ENCODE measurements at places on chromosomes 7 and 10.

DNA sequence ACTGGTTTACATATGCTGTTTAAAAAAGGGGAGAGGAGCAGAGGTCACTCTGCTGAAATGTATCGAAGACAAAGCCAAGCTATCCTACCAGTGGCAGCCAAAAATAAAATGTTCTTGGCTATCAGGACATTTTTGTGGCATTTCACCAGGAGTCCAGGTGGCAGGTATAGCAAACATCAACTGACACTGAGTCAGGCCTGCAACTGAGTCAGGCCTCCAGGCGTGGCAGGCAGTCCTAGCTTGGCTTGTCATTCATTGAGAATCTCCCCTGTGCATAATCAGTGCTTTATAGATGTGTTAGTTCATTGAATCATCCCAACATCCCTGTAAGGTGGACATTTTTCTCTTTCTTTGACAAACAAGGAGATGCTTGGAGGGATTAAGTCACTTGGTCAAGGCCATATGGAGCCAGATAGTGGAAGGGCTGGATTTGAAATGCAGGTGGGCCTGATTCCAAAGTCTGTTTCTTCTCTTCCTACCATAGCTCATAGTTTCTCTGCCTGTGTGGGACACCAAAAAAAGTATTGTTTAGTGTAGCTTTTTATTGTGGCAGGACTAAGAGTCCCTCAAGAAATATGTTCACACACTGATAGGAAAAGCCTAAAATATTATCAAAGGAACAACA is 4.3 kb downstream of the DYNC1I1 start:
- DNase-seq: no peak

- no peak for DNase-seq
These were observed 25.1 kb downstream of the PARD3 start for GRCh38 chr10:34789966-34790506.

GRCh38 chr10:31757831-31758230 is 170.8 kb downstream of the ARHGAP12 start:
- no peak for DNase-seq

DNA sequence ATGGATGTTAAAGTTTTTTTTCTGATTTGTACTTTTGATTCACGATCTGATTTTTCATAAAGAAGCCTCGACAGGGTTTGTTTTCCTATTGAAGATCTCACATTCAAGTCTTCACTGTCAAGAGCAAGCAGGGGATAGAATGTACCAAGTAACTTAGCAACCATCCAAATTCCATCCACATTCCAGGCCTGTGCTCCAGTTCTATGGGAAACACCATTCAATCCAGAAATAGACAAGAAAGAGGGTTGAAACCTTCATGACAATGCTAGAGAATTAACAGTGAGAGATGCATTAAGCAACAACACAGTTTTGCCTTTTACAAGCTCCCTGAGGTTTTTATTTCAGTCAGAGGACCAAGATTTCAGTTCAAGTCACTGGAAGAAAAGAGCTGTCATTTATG is 300.2 kb downstream of the NEBL start:
- no peak for DNase-seq

- no peak for DNase-seq
These were observed 111.3 kb upstream of the TNS3 start for GRCh38 chr7:47693216-47693615.

DNA sequence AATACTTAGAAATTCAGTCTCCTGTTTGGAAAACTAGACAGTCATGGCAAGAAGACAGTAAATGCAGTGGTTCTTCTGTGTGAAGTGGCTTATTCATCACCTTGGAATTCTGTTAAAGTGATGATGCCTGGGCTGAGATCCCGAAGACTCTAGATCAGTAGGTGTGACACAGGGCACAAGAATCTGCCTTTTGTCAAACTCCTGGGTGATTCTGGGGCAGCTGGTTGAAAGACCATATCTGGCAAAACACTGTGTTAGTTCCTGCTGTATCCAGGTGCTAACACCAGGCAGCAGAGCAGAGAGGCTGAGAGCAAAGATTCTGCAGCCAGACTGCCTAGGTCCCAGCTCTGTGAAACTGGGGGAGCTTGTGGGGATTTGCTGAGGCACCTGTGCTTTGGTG is 26.5 kb downstream of the MRC1 start:
- no peak for DNase-seq

GRCh38 chr10:126407831-126408230 is 19.6 kb upstream of the ADAM12 start:
- no peak for DNase-seq

- DNase-seq: no peak
These were observed 4.2 kb downstream of the PYROXD2 start for GRCh38 chr10:98410759-98411158.

GRCh38 chr7:41383596-41383995 is 319.3 kb downstream of the INHBA start:
- no peak for DNase-seq

- no peak for DNase-seq
These were observed 26.5 kb downstream of the BTRC start for GRCh38 chr10:101380353-101381017.

- no peak for DNase-seq
These were observed 23.9 kb upstream of the SMARCD3 start for GRCh38 chr7:151272405-151272804.

DNA sequence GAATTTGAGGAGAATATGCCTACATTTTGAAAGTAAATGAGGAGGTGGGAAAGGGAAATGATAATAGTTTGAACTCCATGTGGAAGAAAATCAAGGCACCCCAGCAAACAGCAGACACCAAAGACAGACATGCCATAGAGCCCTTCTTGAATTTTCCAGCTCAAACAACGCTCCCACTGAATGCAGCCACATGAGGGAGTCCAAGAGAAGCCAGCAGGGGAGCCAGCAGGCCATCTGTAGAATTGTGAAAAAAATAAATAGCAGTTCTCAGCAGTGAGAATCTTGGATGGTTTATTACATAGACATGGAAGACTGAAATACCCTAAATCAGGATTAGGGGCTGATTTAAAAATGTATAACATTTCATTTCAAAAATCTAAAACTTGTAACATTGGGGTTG is 1567.3 kb upstream of the LRRTM3 start:
- no peak for DNase-seq

GRCh38 chr7:106365252-106366005 is 80.6 kb upstream of the NAMPT start:
- DNase-seq: no peak

DNA sequence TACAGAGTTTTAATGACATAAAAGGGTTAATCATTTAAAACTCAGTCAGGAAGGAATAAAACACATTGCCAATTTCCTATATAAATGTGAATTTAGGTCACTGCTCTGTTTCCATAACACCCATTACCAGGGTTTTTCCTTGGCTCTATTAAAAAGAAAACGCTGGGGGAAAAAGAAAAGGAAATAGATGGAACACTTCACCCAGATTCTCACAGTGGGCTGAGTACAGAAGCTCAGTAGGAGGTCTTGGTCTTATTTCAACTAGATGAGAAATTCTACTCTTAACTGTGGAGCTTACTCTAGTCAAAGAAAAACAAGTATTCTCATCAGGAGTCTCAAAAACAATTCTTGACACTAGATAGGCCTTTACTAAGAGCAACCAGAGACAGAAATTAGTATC is 36.5 kb downstream of the GLUD1 start:
- no peak for DNase-seq

DNA sequence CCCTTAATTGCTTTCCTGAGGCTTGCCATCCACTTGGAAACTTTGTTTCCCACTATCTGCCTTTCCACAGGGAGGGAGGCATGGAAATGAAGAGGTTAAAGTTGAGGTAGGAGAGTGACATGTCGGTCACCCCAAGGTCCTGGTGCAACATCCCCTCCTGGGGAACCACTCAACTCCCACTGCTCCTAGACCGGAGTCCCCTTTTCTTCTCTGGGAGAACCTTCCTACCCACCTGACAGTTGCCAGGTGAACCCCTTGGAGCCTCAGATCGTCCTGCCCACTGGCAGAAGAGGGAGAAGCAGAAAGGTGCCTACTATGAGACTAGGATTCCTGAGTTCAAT is 21.7 kb downstream of the IMPDH1 start:
- no peak for DNase-seq

- DNase-seq: no peak
These were observed 27.5 kb downstream of the LRRC27 start for GRCh38 chr10:132359305-132360040.

DNA sequence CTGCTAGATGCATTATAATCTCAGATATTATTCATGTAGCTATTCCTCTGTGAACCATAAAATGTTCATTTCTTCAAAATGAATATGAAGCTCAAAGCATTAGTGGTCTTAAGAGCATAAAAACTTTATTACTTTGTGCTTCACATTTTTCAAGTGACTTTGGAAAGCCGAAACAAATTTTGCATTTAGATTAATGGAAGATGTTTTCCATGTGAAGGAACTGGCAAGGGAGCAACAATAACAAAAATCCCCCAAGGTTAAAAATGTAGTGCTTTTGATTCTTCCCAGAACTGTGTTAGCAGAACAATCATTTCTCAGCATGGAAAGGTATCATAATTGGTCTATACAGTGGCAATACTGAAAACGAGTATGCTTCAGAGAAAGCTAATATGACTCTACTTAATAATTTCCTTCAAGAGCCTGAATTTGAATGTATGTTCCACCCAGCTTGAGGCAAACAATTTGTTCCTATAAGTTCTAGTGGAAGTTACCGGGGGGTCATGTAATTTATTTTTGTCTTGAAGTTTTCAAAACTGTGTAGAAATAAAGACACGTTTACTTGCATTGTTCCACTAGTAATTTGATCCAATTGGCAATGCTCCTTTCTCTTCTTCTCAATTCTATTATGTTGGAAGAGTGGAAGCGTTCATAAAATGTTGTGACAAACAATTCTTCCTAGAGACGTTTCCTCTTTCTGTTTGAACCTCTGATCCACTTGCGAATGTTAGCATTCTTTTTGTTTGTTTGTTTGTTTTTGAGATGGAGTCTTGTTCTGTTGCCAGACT is 665.4 kb downstream of the AUTS2 start:
- DNase-seq: no peak

DNA sequence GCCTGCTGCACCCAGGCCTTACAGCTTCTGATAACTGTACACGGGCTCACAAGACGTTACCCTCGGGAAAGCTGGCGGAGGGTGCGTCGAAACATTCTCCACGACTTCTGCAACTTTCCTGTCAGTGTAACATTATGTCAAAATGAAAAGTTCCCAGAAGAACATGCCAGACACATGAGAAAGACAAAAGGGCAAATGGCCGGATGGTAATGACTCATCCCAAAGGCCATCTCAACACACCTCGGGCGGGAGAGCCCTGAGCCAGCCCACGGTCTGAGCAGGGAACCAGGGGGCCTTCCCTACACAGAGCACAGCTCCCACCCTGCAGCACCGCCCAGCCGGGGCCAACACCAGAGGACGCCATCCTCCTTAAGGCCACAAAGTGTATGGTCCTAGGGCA is 118.7 kb downstream of the MAD1L1 start:
- no peak for DNase-seq

GRCh38 chr10:58968389-58968755 is 208.1 kb upstream of the PHYHIPL start:
- no peak for DNase-seq

DNA sequence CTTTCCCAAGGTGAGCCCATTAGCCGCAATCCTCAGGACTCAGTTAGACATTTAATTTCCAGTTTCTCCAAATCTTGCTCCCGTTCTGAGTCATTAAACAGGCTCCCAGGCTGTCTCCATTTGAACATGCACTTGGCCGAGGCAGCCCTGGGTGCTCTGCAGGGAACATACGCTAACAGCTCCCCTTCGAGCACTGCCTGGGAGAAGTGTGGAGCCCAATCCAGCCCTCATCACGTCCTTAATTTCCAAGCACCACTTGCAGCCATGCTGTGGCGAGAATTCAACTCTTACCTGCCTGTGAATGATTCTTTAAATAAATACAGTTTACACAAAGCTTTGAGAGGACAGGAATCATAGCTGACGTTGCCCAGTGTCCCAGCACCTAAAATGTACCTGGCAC is 218.2 kb downstream of the CCSER2 start:
- DNase-seq: no peak

- no peak for DNase-seq
These were observed 1494.9 kb upstream of the LRRTM3 start for GRCh38 chr10:65430979-65431378.

DNA sequence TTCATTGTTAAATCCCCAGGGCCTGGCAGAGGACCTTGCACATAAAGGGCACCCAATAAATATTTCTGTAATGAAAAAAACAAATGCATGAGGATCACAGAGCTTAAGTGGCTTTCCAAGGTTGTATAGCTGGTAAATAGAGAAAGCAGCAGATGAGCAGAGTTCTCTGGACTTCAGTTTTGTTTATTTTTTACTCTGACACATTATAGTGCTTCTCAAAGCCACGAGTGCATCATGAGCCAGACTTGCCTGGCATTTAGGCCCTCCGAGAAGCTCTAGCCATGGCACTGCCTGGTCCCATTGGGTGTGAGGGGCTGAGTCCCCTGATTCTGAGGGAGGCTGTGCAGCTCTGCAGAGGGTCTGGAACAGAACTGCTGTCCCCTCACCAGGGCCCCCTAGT is 87.2 kb upstream of the ZNF32 start:
- DNase-seq: no peak

DNA sequence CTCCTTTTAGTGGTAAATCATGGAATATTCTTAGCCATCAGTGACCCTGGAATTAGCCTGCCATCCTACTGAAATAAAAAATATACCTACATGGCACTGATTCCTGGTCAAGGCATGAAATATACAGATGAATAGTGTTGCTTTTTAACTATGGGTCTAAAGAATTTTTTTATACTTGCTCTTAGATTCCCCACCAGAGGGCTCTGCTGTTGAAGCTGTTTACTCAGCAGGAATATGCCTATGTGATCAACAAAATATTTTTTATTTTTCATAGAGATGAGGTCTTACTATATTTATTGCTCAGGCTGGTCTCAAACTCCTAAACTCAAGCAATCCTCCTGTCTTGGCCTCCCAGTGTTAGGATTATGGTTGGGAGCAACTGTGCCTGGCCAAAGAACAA is 13.5 kb downstream of the ZC3HC1 start:
- DNase-seq: no peak

GRCh38 chr7:133797818-133798520 is 329.2 kb upstream of the LRGUK start:
- no peak for DNase-seq

GRCh38 chr10:24086296-24087086 is 122.4 kb upstream of the KIAA1217 start:
- no peak for DNase-seq

DNA sequence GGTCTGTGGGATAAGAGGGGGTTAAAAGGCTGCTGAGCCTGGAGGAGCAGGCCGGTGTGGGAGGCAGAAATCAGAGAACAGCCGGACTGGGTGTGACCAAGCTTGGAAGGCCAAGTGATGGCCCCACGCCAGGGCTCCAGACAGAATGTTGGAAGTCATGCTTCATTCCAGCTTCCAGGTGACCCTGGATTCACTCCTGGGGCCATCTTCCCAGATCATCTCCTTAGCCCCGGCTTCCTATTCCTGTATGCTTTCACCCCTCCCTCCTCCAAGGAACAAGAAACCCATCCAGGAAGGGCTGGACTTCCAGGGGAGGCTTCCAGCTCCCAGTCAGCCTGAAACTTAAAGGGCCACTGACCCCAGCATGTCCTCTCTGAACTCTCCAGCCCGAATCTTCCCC is 1.0 kb downstream of the INMT start:
- no peak for DNase-seq

DNA sequence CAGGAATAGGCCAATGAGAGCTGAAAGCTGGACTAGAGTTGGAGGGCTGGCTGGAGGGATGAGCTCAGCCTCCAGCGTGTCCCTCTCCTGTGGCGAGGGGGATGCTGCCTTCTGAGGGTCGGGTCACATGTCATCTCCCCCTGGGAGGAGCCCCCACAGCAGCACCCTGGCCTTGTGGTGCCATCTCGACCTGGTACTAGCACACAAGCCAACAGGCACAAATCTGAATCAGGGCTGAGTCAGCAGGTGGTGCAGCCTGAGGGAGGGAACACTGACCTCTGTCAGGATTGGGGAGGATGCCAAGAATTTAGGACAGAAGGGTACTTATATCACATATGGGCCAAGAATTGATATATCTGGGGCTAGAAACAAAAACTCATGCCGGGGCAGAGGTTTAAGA is 280.4 kb downstream of the CELF2 start:
- no peak for DNase-seq
